Uterus (tissue), 4 donors: ENCODE measurements at places on chromosomes 4 and X. TPM values are rescaled to one million over a fixed set of nuclear protein-coding genes. Genes with fewer than 3 reads are reported as not detected.

GRCh38 chr4:87055311-87055710 is 120.5 kb downstream of the AFF1 start:
- H3K4me1 ChIP-seq = peaks cover 8% of the 10 kb centered on the region
- H3K27me3 ChIP-seq = no peaks in the 10 kb centered on the region
- no peak overlapping the region for H3K4me3 ChIP-seq
- no peak for DNase-seq

GRCh38 chr4:56611501-56611900 is 69.6 kb downstream of the HOPX start:
- no peaks in the 10 kb centered on the region for H3K4me1 ChIP-seq
- H3K27ac ChIP-seq = no peak overlapping the region
- H3K27me3 ChIP-seq = no peaks in the 10 kb centered on the region
- H3K36me3 ChIP-seq = no peaks in the 10 kb centered on the region
- no peak for DNase-seq

GRCh38 chr4:83486457-83487129 is 1.7 kb upstream of the ABRAXAS1 start:
- DNase-seq = no peak
- H3K4me1 ChIP-seq = no peaks in the 10 kb centered on the region
- H3K27ac ChIP-seq = peak overlapping the region; percentile 91
- H3K4me3 ChIP-seq = no peak overlapping the region
- no peaks in the 10 kb centered on the region for H3K27me3 ChIP-seq
- no peaks in the 10 kb centered on the region for H3K36me3 ChIP-seq

DNA sequence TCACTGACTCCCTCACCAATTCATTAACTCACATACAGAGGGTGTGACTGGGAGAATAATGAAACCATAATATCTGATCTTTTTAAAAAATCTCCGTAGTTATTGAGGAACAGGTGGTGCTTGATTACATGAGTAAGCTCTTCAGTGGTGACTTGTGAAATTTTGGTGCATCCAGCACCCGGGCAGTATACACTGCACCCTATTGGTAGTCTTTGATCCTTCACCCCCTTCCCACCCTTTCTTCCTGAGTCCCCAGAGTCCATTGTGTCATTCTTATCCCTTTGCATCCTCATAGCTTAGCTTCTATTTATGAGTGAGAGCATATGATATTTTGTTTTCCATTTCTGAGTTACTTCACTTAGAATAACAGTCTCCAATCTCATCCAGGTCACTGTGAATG is 1143.8 kb downstream of the PCDH19 start:
- H3K27me3 ChIP-seq = no peaks in the 10 kb centered on the region
- no peaks in the 10 kb centered on the region for H3K36me3 ChIP-seq
- H3K4me1 ChIP-seq = no peaks in the 10 kb centered on the region

The MSMO1 gene
- 87.8 TPM for total RNA-seq

The IDS gene
- total RNA-seq = 42.7 TPM

The CENPVL1 gene
- total RNA-seq = not detected

The TMPRSS11A gene
- not detected for total RNA-seq
